IMR-90 (cell line): ENCODE measurements at places on chromosomes 11 and 22.

- DNase-seq, result peak; percentile 66
Observed at GRCh38 chr11:111634981-111635705, 32.9 kb downstream of the SIK2 start.

- no peak for DNase-seq
Observed at GRCh38 chr22:22109693-22110466, 127.3 kb upstream of the TOP3B start.

DNA sequence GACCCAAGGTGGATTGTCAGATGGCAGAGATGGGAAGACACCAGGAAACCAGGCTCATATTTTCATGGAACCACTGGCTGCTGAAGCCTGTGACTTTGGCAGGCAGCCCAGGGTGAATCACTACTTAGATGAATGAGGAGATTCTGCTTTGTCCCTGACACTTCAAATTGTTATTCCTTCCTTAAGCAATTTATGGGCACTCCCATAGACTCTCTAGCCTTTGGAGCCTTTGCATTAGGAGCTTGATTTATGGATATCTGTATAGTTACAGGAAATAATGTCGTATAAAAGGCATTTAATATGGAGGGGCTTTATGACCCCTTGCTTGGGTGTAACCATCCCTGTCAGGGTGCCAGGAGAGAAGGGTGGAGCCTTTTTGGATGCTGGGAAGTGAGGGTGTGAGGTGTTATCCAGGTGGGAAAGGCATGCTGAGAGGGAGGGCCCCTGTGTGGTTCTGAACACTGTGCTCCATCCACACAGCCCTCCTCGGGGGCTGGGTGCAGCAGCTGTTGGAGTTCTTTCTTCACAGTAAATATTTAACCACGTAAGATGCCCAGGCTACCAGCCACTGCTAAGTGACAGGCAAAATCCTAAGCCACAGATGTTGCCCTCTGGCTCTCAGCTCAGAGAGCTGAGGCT, 35.3 kb downstream of the IL18 start:
- DNase-seq, result peak; percentile 85

DNA sequence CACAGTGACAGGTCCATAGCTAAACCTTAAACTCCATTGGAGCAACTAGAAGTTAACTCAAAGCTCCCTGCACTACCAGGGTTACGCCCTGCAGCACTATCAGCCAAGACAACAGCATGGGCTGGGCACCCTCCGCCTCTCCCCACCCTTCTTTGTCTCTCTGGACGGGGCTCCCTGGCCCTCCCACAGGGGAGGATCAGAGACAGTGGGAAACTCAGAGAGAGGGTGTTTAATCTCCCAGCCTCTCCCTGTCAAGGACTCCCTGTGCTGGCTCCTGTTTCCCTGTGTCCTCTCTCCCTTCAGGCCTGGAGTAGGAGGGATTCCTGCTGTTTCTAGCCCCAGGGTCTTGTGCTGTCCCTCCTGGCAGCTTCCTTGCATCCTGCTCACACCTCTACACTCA, 56.9 kb upstream of the CSNK2A3 start:
- DNase-seq, result no peak

DNA sequence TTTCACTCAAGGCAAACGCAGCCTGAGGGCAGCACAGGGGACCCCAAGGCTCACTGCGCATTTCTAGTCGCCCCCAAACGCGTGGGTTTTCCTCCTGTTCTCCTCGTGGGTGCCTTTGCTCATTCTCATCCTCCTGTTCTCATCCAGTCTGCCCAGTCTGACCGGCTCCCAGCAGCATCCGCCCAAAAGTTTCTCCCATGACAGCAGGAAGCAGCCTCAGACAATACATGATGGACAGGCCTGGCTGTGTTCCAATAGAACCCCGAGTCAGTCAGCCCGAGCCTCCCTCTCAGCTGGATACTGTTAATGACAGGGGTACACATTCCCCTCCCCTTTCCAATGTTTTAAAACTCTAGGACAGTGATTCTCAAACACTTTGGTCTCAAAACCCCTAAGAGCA, 22.5 kb upstream of the KRTAP5-7 start:
- no peak for DNase-seq

DNA sequence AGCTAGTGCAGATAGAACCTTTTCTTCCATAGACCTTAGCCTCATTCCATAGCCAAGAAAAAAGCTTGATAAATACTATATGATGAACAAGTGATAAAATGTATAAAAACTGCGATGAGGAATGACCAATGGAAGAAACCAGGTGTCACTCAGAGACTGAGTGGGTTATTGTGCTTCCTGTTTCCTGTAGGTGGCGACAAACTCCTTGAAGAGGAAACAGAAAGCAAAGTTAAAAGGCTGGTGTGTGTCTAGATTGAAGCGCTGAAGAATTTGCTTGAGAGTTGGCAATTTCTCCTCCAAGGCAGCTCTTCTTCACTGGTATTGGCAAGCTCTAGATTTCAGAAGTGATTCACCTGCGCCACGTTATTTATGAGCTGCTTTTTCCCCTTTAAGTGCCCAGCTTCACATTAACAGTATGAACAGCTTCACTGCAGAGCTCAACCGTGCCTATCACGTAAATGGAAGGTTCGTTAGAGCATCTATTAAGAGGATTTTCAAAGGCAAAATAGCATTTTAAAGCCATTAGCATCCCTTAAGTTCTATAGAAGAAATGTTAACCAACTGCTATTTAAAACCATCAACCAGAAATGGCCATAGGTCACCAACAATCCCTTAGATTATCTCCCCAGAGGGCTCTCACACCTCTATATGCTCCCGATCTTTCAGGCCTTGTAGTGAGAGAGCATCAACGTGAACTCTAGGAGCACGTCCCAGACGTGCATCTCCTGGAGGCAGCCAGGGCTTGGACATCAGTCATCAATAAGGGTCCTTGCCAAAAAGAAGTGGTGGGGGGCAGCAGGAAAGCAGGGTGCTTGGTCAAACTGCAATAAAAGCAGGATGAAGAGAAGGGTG, 179.4 kb downstream of the CADM1 start:
- peak; percentile 75 for DNase-seq

DNA sequence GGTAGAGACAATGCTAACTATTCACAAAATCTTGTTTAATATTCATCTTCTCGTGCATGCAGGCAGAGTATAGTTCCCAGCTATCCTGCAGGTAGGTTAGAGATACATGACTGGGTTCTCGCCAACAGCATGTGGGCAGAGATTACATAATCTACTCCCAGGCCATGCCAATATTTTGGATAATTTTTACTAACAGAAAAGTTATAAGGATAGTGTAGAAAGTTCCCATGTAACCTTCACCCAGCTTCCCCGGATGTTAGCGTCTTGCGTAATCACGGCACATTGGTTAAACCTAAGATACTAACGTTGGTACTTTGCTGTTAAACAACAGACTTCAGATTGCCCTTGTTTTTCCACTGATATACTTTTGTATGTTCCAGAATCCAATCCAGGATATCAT, 215.5 kb upstream of the LARGE1 start:
- DNase-seq, result no peak

DNA sequence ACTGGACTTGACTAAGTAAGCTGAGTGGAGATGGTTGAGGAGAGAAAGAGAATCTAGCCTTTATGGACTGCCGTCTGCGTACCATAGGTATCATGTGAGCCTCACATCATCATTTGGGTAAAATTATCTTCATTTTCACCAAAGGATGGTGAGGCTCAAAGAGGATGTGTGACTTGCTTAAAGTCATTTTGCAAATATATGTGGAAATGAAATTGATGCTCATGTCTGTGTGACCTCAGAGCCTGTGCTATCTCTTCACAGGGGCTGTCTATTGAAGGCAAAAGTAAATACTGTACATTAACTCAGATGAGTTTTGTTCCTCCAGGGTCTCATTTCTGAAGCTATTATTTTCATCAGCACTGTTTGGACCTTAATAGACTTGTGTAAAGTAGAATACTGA, 83.3 kb upstream of the ALKBH3 start:
- no peak for DNase-seq

DNA sequence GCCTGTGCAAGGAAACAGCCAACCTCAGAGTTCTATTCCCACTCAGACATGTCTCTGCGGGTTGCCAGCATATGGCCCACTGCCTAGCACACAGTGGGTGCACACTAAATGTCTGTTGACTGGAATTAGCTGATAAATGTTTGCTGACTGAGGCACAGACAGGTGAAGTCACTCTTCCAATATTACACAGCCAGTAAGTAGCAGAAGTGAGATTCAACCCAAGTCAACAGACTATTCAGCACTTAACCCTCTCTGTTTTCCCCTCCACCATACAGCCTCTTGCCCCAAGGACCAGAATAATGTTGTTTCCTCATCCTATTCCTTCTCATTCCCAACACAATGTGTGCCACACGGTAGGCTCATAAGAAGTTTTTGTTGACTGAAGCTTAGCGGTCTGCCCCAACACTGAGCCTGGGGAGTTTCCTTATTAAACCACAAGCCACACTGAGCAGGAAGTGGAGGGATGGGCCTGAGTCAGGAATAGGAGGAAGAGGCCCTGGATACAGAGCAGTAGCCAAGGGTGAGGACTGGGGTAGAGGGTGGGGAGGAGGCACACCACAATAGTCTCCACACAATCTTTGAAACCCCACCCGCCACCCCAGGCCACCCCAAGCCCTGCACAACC, 15.7 kb upstream of the IL10RA start:
- DNase-seq, result no peak

DNA sequence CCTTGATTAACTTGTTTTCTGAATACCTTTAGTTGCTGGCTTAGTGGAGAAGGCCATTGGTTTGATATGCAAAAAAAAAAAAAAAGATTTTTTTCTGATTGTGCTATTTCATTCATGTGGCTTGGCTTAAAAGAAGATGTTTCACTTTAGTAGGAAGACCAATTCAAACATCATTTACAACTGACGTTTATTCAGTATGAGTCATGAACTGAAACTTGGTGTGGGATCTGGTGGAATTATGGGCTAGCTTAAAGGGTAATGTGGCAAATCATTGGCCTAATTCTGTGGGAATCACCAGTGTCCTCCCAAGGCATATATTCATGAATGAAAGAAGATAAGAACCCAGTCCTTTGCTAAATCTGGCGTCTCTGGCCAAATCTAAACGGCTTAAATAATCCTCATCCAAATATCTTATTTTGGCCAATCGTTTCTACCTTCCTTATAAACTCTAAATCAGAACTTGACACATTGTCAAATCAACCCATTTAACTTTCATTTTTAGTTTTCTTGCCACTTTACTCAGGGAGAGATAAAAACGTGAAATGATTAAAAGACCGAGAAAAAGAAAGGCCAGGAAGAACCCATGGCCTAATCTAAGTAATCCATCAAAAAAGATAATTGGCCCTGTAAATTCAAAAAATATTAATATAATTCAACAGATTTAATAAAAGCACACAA, 77.0 kb downstream of the DDIAS start:
- peak; percentile 90 for DNase-seq

GRCh38 chr11:15569305-15570025, 454.7 kb downstream of the INSC start:
- DNase-seq, result no peak

- DNase-seq, result peak; percentile 56
Observed at GRCh38 chr11:118790357-118791110, 430 bp downstream of the DDX6 start.

DNA sequence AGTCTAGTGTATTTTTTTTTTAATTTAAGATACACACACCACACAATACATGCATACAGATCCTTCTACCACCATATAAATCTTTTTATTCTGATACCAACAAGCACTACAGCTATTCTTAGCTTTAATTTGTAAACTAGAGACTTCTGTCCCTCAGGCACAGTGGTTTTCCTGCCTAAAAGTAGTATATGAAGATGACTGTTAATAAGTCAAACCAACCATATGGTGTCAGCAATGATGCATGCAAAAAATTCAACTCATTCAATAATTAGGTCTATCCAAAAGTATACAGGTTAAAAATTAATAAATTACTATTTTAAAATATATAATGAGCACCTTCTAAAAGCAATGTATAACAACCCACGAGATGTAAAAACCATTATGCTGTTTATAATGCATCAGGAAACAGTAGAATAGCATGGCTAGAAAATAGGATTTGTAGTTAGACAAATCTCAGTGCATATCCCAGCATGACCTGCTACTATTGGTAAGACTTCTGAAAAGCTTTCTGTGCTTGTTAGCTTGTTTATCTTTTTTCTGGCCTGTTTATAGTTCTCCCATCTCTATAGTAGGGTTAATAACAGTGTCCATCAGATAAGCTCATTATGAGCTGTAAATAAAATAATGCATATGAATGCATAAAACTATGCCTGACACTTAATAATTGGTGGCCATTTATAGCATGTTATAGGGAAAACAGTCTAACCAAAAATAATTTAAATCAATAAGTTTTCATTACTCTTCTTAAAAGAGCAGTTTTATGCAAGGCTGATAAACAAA, 10.2 kb downstream of the RAB38 start:
- DNase-seq, result no peak
